Chondrocyte (in vitro differentiated cells): ENCODE measurements at places on chromosomes 5 and 9. TPM values are rescaled to one million over a fixed set of nuclear protein-coding genes. Genes with fewer than 3 reads are reported as not detected.

The LCN1 gene
- total RNA-seq = 0.60 TPM in 1 of 3 replicates, not detected in the others

The PROB1 gene
- 0.97 to 2.4 TPM (median 2.3 TPM) in 3 replicates for total RNA-seq

The TAF1L gene
- total RNA-seq = 0.02 TPM in 1 of 3 replicates, not detected in the others

The IRX2 gene
- total RNA-seq = 9.1 to 11.5 TPM (median 9.2 TPM) in 3 replicates

The GPX3 gene
- 1.5 to 5.3 TPM (median 4.9 TPM) in 3 replicates for total RNA-seq

The PPP1R26 gene
- total RNA-seq = 9.1 to 19.6 TPM (median 19.5 TPM) in 3 replicates

The BAAT gene
- 0.10 to 0.26 TPM (median 0.24 TPM) in 3 replicates for total RNA-seq

The UNC5A gene
- 0.15 to 0.18 TPM (median 0.17 TPM) in 3 replicates for total RNA-seq

DNA sequence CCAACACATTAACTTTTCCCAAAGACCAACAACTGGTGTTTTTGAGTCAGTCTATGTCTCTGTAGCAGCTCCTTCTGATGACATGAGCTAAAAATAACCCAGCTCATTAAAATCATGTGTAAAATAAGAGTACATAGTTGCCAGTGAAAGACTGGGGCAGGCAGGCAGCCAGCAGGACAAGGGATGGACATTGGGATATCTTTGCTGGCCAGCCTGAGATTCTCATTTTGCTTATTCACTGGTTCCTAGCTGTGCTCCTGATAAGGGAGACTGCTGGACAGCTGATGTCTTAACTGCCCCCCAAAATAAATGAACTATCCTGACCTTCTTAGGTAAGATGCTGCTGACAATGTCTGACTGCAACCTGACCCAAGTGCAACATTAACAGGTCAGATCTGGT lies 33.9 kb downstream of the EPB41L4B start:
- no peak for DNase-seq

DNA sequence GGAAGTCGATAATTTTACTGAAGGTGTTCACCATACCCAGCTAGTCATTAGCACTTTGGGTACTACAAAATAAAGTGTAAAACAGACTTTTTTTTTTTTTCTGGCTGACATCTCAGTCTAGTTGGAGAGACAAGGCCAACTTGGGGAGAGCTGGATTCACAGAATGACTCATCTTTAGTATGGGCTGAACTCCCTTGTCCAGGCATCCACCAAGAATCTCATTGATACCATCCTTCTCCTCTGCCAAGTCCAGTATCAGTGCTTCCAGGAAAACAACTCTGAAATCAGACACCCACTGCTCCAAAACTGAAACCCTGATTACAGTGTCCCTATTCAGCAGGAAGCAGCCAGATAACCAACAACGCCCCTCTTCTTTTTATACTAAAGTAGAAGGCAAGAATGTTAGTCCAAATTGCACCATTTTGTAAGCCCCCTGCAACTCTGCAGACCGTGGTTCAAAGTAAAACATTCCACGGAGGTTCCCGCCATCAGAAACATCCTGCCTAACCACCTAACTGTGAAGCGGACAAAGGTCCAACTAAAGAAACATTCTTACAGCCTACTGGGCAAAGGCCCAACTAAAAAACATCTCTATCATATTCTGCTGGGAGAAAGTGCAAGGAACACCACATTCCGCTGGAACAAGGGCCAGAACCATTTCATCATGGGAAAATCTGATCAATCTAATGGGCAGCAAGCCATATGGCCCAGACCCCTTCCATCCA lies 728.2 kb downstream of the BRINP1 start:
- no peak for DNase-seq

GRCh38 chr9:70988551-70988950 lies 132.9 kb downstream of the TRPM3 start:
- DNase-seq = no peak

GRCh38 chr5:61599370-61600122 lies 267.5 kb downstream of the ZSWIM6 start:
- DNase-seq = no peak

- no peak for DNase-seq
Observed at GRCh38 chr9:78664370-78664769, 367.4 kb downstream of the PSAT1 start.

DNA sequence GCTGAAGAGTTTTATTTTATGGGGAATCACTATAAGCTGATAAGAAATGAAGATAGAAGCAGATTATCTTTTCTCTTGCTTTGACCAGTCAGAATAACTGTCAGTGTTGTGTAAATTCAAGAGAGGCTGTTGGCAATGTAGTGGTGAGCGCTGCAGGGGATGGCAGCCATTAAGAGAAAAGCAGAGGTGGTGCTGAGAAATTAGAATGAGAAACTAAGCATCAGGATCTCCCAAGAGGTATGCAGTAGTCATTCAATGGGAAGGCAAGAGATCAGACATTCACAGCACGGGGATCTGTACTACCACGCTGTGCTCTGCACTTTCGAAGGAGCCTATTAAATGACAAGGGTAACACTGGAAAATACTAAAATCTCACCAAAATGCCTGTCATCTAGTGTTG lies 768.5 kb upstream of the ACO1 start:
- no peak for DNase-seq

- no peak for DNase-seq
Observed at GRCh38 chr5:68007451-68007850, 208.1 kb upstream of the PIK3R1 start.

DNA sequence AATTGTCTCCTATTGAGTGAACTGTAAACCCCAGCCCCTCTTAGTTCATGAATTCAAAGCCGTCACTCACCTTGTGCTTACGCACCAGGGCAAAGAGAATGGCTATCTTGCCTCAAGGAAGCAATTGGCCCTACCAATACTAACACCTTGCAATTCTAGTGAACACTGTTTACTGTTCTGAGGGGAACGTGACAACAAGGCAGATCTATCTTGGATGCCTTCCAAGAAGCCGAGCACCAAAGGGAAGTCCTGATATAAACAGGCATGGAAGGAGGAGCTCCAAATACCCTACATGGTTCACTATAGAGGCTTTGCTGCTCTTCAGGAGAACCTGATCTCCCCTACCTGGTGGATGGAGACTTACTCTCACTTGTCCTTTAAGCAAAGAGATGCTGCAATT lies 1.7 kb upstream of the PLPPR1 start:
- no peak for DNase-seq

DNA sequence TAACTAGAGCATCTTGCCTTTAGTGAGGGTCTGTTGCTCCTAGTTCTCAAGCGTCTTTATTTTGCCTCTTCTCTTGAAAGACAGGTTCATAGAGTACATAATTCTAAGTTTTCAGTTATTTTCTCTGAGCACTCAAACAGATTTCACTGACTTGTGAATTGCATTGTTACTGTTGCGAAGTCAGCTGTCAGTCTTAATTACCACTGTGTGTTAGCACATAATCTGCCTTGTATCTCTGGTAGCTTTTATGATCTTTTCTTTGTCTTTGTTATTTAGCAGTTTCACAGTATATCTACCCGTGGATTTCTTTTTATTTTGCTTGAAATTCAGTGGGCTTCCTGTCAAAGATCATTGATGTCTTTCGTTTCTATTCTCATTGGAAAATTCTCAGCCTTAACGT lies 192.9 kb downstream of the TTLL11 start:
- DNase-seq = no peak

- DNase-seq = no peak
Observed at GRCh38 chr5:7668161-7668560, 182.8 kb downstream of the CFAP90 start.

DNA sequence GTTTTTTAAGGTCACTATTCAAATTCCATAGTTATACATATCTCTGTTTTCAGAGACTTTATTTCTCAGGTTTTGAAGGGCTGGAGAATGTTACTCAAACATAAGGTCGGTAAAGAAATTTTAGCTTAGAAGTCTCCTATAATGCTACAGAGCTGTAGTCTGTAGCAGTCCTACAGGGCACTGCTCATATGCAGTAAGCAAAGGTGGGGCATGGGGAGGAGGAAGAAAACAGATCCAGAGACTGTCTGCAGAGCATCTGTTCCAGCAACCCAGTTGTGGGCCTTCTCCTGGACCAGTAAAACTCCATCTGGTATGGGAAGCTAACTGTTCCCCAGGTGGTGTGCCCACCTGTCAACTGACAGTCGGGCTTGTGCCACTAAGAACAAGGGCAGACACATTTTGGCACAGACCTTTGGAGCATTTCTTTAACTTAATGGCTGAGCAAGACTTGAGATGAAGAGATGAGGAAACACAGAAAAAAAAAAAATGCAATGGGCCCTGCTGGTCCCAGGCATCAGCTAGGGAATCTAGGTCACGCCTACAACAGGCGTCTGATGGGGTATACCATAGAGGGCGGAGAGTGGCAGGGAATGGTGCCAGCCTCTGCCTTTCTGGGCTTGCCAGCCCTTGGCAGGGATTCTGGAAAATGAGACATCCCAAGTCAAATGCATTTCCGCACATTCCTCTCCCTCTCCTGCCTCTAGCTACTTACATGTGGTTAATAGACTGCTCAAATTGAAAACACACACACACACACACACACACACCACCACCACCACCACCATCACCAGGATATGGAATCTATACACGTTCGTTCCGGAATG lies 218.9 kb downstream of the ARL15 start:
- no peak for DNase-seq

DNA sequence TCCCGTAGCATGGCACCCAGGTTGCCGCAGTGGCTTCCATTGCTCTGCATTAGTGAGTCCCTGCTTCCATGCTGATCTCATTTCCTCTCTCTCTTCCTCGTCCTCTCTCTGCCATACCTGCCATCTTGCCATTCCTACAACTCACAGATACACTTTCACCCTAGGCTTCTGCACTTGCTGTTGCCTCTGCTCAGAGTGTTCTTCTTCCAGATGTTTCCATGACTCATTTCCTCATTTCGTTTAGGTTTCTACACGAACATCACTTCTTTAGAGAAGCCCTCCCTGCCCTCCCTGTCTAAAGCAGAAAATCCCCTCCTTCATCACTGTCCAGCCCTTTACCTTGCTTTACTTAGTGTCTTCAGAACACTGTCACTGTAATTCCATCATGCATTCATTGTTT lies 115.2 kb upstream of the WWC1 start:
- DNase-seq = no peak

GRCh38 chr9:21465859-21466518 lies 16.1 kb downstream of the IFNE start:
- no peak for DNase-seq

DNA sequence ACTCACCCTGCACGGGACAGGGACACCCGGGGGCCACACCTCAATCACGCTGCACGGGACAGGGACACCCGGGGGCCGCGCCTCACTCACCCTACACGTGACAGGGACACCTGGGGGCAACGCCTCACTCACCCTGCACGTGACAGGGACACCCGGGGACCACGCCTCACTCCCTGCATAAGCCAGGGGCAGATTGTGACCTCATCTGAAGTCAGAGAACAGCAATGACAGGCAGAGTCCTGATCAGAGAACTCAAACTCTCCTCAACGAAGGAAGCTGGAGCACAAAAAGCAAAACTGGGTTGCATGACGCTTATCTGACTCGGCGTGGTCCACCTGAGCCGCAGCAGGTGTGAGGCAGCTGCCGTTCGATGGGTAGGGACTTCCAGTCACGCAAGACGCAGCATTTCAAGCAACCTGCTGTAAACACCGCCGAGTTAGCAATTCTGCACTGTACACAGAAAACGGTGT lies 3.2 kb downstream of the TERT start:
- DNase-seq = peak; percentile 77

DNA sequence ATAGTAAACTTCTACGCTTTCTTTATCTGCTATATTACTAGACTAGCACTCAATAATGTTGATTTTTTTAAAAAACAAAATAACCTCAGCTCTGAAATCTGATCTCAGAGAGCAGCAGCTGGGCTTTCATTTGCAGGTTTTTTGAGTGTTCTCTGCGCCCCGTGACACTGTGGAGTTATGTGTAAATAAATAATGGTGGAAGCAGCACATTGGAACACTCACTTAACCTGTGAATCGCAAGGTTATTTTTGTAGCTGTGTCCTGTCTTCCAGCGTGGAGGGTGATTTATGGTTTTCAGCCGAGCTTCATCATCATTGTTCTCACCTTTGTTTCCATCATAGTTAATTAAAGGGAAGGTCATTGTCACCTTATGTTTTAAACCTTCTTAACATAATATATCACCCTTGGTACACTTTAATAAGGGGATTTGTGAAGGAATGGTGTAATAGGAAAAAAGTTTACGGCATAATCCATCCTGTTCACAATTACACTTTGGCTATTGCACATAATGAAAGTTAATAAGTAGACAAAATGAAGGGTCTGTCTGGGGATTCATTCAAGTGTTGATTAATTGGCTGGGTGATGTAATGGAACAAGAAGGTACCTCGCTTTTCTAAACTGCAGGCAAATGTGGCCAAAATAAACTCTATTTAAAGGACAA lies 493.3 kb upstream of the ADAMTS16 start:
- no peak for DNase-seq

DNA sequence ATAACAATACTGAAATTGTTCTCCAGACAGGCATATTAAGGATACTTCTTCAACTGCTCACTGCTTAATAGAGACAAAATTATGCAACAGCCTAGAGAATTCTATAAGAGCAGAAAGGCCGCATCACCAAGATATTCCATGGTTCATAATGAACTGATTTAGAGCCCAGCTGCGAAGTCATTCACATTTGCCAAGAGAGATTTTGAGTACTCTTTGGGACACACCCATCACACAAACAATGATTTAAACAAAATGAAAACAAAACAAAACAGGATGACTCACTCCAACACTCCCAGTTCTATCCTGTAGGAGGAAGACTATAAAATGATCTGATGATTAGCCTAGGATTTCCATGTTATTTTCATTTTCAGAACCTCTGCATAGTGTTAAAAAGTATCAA lies 145.7 kb upstream of the GNA14 start:
- no peak for DNase-seq

DNA sequence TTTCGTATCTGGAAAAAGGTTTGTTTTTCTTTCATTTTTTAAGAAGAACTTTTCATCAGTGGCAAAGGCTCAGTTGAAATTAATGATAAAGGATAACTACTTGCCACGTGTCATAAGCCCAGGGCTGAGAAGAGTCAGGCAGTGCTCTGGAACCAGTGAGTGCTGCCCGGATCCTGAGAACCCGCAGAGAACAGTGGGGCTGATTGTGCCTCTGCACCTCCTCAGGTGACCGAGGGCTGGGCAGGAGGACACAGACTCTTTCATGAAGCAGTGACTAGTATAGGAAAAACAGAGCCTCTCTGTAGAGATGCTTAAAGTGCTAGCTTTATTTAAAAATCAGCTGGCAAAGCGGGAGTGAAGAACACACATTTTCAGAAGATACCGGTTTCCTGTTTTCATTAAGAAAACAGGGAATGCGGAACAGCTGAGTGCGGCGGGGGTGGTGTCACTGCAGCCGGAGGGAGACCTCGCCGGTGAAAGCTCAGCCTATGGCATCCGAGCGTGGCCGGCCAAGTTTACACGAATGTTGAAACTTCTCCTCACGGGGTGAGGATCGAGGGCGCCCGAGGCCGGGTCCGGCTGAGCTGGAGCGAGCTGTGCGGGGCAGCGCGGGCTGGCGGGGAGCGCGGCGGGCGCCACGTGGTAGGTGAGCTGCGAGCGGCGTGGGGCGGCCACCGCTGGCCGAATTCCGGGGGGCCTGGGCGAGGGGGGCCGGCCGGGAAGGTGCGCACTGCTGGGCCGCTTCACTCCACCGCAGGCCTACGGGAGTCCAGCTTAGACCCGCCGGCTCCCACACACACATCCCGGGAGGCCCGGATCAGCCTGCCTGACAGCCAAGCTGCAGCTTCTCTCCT lies 134.7 kb upstream of the DMRT1 start:
- DNase-seq = no peak

GRCh38 chr9:79731171-79731890 lies 159.6 kb downstream of the TLE4 start:
- DNase-seq = no peak
